ENCODE measurements at places on chromosomes 2 and 18.

DNA sequence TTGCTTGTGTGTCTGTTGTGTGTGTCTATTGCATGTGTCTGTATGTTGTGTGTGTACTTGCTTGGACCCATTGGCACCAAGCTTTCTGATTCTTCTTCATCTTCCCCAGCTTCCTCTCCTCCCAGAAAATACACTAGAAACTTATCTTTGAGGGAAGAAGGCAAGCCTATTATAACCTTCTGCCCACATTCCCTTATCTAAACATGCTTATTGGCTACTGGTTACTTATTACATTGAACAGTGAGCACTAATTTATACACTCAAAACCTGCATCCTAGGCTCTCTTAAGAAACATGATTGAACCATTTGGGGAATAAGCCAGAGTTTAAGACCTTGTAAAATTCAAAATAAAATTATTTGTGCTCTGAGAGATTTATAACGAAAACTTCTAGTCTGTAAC, 26.5 kb downstream of the SLC9A4 start:
- no peak for DNase-seq

DNA sequence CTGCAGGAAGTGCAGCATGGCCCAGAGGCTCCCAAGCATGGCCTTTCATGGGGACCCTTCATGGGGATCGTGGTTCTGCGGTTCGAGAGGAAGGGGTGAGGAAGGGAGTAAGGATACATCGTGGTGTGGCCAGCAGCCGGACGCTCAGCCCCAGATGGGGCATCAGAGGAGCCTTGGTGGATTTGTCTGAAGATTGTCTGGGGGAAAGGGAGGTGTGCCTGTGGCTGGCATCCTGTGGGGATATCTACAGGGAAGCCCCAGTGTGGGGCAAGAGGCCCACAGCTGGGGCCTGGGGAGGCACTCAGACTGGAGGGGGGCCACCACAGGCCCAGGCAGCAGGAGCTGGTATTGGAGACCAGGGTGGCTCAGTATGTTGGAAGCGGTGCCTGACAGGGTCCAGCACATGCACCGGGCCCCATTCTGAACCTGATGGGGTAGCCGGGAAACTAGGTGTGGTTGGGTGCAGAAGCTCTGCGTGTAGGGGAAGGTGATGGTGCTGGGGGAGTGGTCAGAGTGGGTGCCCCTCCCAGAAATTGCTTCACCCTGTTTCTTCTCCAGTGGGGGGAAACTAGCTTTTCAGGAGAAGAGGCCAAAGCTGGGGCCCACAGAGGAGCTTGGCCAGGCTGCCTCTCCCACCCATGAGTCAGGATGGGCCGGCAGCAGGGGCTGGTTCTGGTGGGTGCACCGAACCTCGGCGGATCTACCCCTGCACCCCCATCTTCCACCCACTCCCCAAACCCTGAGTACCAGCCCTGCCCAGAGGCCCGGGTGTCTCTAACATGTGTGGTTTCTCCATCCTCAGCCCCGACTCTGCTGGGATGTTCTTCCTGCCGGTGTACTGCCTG, 274.4 kb upstream of the HDAC4 start:
- no peak for DNase-seq

GRCh38 chr2:233342301-233342700, 12.0 kb upstream of the DGKD start:
- no peak for DNase-seq

DNA sequence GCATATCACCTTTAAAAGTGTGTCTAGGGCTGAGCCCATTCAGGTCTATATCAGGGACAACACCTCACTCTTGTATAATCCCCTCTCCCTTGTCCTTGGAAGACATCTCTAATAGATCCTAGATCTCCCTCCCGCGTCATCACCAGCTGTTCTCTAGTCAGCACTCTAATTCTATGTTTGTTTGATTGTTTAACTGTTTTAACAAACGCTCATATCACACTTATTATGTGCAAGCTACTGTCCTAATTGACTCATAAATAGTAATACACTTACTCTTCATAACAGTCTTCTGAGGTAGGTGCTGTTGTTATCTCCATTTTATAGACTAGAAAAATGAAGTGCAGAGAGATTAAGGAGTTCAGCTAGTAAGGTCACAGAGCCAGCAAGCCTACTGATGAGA, 1.6 kb upstream of the ERMN start:
- peak; percentile 16 for DNase-seq

DNA sequence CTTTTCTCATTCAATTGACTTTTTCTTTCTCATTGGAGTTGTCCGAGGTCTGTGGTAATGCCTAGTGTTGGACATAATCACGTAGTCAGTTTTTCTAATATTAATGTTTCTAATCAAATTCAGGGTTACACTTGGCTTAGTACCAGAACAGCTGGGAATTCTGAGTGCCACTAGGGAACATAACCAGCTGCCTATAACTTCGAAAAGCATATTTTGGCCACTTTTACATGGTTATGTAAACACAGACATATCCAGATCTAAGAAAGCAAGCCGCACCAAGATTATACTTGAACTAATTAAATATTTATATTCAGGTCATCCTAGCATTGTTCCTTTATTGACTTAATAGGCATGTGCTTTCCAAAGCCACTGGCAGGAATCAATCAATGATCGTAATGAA, 91.1 kb upstream of the ARHGAP28 start:
- no peak for DNase-seq

- no peak for DNase-seq
Observed at GRCh38 chr18:57640236-57640635, 18.6 kb upstream of the NARS1 start.

GRCh38 chr2:158194229-158194628, 92.6 kb downstream of the UPP2 start:
- no peak for DNase-seq

DNA sequence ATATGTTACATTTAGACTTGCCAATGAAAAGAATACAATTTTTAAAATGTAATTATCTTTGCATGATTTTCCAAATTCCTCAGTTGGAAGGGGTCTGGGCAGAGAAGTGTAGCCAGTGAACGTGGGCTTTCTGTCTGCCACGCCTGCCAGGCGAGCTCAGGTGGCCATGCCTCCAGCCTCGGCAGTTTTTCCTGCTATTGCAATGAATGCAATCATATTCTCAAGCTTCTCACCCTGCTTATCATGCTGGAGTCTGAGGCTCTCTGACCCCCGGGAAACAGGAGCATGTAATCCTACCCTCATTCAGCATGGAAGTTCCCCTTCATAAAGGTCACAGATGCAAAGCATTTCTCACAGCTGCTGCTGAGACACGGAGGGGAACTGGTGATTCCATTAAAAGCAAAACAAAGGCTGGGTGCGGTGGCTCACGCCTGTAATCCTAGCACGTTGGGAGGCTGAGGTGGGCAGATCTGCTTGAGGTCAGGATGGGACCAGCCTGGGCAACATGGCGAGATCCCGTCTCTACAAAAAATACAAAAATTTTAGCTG, 154.8 kb downstream of the MBP start:
- no peak for DNase-seq

DNA sequence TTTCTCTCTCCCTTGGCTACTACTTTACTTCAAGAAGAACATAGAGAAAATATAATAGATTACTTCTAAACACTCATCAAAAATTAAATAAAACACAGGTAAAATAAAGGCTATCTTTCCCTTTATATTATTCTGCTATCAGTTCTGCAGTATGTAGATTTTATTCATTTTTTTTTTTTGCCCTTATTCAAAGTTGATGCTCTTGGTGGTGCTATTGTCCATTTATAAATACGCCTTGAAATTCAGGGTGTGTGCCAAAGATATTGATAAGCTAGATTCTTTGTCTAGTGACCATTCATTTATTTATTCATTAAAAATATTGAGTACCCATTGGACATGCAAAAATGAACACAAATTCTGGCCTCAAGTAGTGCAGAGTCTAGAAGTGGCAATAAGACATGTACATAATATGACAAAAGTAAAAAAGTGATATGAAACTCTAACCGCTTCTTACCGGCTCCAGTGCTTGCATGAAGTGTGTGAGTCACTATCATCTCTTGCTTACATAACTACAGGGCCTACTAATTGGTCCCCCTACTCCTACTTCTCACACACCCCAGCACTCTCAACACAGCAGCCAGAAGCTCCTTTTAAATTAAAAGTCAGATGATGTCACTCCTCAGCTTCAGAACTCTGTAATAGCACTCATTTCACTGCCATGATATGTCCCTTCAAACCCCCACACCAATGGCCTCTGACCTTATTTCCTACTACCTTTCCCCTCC, 208.3 kb upstream of the FANCL start:
- DNase-seq = no peak

DNA sequence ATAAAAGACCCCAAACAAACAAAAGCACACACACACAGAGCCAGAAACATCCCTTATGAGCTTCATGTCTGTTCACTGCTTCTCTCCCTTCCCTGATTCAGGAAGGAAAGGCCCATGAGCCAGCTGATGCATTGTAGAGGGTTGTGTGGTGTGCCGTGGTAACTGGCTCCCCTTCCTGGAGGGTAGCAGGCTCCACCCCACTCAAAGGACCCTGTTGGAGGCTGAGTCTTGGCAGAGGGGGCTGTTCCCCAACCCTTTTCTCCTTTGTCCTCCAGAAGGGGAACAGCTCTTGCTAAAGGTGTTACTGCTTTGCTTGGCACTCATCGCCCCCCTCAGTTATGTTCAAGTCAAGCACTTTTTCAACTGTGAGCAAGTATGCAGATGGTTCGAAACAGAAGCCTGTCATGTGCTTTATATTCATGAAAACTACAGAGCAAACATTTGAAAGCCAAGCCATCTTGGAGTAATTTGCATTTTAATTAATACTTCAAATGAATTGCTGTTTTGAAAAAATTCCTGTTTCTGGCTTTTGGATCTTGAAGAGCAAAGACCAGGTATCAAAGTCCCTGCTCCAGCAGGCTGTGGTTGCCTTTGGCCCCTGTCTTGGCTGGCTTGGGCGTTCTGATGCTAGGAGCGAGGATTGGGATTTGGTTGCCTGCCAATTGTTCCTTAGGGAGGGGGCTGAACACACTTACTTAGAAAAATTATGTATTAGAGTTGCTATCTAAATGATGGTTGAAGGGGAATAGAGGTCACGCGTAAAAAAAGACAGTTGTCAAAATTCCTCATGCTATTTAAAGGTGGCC, 267.8 kb downstream of the TSN start:
- no peak for DNase-seq

DNA sequence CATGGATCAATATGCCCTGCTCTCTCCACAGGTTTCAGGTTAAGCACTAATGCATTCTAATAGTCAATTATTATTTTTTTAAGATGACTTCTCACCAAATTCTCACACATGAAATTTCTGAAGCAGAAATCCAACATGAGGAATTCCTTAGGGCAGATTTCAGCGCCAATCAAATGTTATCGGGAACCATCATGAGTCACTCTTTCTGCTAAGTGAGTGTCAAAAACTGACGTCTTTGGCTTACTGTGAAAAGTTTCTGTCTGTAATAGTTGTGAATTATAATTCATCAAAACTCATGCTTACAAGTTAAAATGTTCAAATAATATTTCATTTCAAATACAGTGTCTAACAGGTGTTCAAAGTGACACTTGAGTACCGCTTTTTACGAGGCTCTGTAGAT, 1038.6 kb downstream of the SOCS6 start:
- no peak for DNase-seq

DNA sequence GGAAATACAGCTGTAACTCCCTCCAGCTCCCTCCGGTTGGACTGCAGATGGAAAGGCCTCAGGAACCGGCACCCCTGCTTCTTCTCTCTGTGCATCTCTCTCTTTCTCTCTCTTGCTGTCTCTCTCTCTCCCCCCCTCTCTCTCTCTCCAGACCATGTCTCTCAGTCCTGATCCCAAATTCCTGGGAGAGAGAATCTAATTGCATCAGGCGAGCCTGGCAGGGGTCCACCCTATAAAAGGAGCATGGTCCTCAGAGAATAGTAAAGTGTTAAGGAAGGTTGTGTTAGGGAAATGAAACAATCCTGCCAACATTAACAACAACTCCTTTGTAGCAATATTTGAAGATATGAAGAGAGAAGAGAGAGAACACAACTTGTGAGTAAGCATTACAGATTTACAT, 36.7 kb downstream of the VIT start:
- no peak for DNase-seq
